KG1 (cell line): ENCODE measurements at places on chromosomes 3 and 15.

DNA sequence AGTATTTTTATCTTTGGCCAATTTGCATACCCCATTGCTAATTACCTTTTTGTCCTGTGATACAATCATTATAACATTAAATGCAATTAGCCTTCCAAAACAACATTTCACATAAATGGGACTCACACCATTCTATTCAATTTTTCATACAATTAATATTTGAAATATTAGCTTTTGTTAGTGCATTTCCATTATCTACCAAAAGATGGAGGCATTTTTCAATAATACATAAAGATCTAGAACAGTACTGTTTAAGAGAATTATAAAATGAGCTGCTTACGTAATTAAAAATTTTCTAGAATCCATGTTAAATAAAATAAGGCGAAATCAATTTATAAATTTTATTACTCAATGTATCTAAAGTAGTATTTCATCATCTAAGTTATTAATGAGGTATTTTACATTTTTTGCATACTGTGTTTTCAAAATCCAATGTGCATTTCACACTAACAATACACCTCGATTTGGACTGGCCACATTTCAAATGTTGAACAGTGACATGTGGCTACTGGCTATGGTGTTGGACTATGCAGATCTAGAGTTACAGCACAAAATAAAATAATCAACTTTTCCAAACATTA is 74.3 kb downstream of the TJP1 start:
- no peak for DNase-seq

DNA sequence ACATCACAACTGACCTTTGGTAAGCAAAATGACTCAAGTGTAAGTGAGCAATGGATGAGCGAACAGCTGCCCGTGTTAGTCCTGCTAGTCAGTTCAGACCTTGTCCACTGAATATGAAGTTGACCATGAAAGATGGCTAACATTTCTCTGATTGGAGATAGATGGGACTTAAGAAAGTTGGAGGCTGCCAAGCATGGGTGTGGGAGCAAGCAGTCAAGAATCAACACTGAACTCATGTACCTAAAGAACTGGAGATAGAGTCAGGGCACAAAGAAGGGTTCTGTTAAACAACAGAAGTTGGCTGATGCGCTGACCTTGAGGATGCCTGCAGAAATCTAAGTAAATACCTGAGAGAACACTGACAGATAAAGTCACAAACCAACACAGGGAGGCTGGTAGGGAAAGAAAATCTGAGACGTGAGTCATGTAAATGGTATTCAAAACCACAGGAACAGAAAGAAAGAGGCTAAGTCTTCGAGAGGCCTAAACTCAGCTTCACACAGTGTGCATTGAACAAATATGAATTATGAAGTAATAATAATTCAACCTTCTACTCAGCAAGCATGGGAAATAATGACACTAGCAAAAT is 30.7 kb upstream of the ANPEP start:
- no peak for DNase-seq

GRCh38 chr3:53426918-53427317 is 67.5 kb upstream of the CACNA1D start:
- no peak for DNase-seq

GRCh38 chr3:53570709-53571108 is 76.3 kb downstream of the CACNA1D start:
- no peak for DNase-seq

- DNase-seq, result no peak
Measured at GRCh38 chr3:68256635-68257223, 602.3 kb upstream of the SUCLG2 start.

DNA sequence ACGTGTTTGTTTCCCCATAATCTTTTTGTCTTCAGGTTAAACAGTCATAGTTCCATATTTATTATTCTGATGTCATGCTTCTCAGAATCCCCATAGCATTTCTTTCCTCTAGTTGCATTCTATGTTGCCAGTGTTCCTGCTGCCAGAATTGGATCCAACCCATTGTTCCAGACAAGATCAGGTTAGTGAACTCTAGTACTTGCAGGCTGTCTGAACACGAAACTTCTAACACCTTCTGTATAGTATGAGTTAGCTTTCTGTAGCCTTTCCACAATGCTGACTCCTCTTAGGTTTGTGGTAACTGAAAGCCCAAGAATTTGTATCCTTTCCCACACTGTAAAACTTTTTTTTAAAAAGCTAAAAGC is 88.0 kb upstream of the ROPN1 start:
- DNase-seq, result no peak

GRCh38 chr3:151226088-151226563 is 23.1 kb upstream of the GPR171 start:
- no peak for DNase-seq

- DNase-seq, result no peak
Measured at GRCh38 chr3:108122276-108122675, 31.4 kb upstream of the CD47 start.

DNA sequence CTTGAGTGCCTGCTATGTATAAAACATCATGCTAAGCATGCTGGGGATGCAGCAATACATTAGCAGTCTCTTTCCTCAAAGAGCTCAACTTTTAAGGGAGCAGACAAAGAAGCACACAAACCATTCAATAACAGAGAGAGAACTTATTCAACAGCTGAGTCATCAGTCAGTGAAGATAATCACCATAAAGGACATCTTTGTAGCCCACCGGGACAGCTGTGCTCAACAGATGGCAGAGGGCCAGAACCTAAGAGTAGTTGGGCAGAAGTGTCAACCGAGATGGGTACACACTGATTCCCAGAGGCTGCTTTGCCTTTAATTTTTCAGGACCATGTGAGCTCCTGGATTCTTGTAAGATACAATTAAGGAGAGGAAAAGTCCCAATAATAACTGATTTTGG is 4.2 kb upstream of the RAB8B start:
- DNase-seq, result no peak

DNA sequence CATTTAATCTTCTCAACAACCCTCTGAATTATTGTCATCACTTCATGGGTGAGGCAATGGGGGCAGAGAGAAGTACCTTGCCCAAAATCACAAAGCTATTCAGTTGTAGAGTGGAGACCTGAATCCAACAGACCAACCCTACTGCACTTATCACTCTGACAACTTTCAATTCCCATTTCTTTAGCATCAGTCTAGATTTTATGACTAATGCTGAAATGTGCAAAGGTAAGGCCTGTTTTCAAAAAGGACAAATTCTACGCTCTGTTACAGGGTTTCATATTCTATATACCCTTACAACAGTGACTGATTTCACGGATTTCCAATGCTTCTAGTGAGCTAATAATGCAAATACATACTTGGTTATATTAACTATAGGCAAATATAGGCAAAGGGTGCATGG is 286.0 kb downstream of the ADAMTS17 start:
- DNase-seq, result no peak

DNA sequence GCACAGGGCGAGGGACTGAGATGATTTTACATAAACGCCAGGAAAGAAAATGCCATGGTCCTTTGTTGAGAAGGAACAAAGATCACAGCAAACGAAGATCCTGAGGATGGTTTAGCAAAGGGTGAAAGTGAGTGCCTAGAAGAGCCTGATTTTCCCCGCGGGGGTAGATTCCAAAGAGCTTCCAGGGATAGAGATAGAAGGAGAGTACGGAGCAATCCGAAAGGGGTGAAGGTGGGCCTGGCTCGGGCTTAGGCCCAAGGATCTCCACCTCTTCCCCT is 977 bp downstream of the CDC25A start:
- no peak for DNase-seq

- no peak for DNase-seq
Measured at GRCh38 chr3:12996181-12996506, 77.1 kb downstream of the IQSEC1 start.

- no peak for DNase-seq
Measured at GRCh38 chr3:73569246-73569760, 55.4 kb downstream of the PDZRN3 start.

- DNase-seq, result no peak
Measured at GRCh38 chr3:120615847-120616609, 19.9 kb downstream of the NDUFB4 start.

DNA sequence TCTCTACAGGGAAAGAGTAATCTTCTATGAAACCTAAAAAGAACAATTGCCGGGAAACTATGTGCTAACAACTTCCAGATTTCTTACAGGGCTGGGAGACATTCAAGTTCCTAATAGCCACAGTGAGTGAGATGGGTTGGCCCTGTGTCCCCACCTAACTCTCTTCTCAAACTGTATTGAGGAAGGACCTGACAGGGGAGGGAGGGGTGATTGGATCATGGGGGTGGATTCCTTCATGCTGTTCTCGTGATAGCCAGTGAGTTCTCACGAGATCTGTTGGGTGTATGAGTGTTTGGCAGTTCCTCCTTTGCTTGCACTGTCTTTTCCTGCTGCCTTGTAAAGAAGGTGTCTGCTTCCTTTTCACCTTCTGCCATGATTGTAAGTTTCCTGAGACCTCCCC is 958.7 kb downstream of the AGBL1 start:
- DNase-seq, result no peak

- DNase-seq, result peak; percentile 73
Measured at GRCh38 chr15:55108858-55109518, 87.8 kb downstream of the RSL24D1 start.

- DNase-seq, result no peak
Measured at GRCh38 chr3:184344579-184345316, 7.3 kb downstream of the FAM131A start.
